ENCODE measurements at places on chromosomes 2 and 18. TPM values are rescaled to one million over a fixed set of nuclear protein-coding genes. Genes with fewer than 3 reads are reported as not detected.

GRCh38 chr2:105179469-105180372 is 61.8 kb upstream of the GPR45 start:
- DNase-seq = no peak

DNA sequence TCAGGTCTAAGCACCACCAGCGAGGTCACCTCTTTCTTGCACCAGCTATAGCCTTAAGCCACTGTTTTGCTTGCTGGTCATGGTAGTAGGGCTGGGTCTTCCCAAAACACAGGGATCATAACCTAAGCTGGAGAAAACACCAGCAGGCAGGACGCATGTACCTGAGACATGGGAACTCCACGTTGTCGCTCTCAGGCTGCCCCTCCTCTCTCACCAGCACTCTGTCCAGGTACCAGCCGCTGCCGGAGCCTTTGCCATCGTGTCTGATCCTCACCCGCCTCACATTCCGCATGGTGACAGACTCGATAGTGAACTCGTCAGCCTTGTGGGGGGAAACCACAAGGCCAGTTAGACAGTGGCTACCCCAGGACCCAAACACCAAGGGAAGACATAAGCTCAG is 79.5 kb downstream of the LOXHD1 start:
- DNase-seq = peak; percentile 4

DNA sequence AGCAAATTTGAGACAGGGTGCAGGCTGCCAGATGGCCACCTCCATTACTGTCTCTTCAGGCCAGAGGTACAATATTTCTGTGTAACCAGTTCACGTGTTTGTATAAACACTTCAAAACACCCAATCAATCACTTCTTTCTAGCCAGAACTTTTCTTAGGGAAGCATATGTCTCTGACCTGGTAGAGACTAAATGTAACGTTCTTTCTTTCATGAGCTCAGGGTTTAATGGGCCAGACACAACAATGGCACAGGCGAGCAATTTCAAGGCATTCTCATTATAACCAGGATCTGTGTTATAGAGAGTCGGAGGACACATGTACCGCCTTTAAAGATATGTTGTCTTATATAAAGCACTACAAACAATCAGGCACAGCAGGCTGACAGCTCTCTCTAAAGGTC is 1846.4 kb upstream of the PIK3C3 start:
- no peak for DNase-seq

GRCh38 chr2:118922254-118922653 is 19.7 kb upstream of the MARCO start:
- DNase-seq = no peak

DNA sequence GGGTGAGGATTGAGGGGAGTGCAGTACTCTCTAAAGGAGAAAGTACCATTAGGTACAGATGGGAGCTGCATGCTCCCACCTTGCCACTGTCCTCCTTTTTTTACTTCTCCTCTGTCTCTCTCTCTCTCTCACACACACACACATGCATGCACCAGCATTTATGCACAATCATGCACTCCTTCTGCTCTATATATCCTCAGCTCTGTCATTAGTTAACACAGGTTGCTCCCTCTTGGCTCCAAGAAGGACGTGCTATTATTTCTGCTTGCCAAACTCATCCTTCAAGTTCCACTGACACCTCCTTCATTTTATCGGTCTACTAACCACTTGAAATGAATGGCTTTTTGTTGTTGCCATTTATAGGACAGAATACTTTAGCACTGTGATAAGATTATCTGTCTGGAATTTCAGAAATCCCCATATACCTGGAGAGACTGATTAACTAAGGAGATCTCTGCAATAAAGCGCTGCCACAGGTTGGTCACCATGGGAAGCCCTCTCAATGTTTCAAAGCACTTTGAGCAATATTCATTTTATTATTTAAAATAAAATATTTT is 178.5 kb upstream of the TRIB2 start:
- DNase-seq = no peak

DNA sequence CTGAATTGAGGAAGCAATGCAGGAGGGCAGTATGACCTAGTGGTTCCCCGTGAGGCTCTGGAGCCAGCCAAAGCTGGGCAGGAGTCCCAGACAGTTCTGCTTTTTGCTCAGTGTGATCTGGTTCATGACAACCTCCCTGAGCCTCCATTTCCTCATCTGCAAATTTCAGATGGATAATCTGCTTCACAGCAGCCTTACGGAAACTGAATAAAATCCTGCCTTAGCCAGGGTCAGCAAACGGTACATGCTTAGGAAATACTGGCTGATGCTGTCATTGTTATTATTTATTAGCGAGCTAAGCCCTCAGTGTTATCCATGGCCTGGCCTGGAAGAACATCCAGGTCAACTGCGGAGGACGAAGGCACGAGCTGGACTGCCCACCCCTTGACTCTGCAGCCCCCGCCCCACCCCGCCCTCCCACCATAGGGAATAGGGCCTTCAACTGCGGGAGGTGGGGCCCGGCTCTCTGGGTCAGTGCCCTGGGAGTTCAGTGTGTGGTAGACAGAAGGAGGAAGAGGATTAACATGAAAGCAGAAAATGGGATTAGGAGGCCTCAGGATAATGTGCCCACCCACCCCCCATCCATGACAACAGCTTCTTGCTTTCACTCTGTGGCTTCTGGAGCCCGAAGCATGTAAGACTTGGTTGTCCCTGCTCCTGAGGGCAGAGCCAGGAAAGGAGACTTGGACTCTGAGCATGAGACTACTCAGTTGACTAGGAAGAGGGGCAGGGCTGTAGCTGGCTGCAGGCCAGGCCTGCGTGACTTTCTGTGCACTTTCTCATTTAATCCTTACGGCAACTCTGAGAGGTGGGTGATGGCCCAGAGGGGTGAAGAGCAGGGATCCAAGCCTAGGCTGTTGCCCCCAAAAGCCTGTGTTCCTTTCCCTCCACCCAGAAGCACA is 13.1 kb downstream of the PKDCC start:
- peak; percentile 48 for DNase-seq

DNA sequence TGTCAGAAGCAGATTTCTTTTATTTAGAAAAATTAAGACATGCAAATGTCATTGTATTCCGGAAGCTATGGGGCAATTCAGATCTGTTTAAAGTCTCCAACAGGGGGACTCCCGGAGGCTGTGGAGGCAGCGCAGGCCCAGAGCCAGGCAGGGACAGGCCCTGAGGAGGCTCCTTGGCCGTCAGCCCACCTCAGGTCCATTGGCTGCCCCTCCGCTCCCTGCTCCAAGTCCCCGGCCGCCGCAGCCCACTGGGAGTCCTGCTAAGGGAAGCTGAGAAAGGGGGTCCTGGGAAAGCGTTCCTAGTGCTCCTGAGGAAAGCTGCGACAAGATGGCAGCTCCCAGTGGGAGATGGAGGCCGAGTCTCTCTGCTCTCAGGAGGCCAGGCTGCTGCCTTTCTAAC is 20.0 kb upstream of the LYPD6 start:
- no peak for DNase-seq

DNA sequence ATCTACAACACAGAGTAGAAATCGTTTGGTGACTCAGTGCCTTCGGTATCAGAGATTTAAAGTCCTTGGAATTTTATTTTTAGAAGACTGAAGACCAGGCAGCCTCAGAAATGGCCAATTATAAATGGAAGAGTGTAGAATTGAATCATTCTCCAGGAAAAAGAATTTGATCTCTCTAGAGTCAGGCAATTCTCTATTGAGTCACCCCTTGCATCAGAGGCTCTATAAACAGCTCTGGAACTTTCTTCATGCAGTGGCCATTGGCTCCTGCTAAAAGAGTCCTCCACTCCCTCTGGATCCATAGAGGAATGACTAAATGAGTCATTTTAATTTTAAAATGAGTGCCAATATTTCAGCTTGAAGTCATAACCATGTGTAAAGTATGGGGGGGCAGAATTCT is 816.2 kb downstream of the TDRD15 start:
- no peak for DNase-seq

DNA sequence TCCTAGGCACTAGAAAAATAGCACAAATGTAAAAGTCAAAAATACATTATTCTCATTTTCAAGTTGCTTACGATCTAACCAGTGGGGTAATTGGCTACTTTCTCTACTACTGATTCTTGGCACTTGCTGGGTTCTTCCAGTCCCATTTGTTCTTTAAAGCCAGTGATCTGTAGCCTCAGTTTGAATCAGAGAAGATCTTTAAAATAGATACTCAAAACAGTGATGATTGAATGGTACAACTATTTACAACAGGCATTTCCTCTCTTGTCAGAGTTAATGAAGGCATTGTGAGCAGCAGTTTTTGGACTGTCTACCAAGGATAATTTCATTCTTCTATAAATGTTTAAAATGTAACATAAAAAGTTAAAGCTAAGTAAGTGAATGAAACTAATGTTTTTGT is 128.3 kb upstream of the FSIP2 start:
- DNase-seq = no peak

- no peak for DNase-seq
Measured at GRCh38 chr2:212667751-212668316, 129.2 kb upstream of the ERBB4 start.

- DNase-seq = no peak
Measured at GRCh38 chr2:39408351-39409136, 28.5 kb downstream of the MAP4K3 start.

GRCh38 chr18:51153659-51154371 is 43.7 kb downstream of the MEX3C start:
- DNase-seq = peak; percentile 74

GRCh38 chr18:179499-179898 is 21.1 kb downstream of the USP14 start:
- DNase-seq = no peak

- no peak for DNase-seq
Measured at GRCh38 chr2:229475778-229476177, 204.7 kb upstream of the PID1 start.

- DNase-seq = no peak
Measured at GRCh38 chr18:22446325-22446724, 28.6 kb upstream of the CTAGE1 start.

DNA sequence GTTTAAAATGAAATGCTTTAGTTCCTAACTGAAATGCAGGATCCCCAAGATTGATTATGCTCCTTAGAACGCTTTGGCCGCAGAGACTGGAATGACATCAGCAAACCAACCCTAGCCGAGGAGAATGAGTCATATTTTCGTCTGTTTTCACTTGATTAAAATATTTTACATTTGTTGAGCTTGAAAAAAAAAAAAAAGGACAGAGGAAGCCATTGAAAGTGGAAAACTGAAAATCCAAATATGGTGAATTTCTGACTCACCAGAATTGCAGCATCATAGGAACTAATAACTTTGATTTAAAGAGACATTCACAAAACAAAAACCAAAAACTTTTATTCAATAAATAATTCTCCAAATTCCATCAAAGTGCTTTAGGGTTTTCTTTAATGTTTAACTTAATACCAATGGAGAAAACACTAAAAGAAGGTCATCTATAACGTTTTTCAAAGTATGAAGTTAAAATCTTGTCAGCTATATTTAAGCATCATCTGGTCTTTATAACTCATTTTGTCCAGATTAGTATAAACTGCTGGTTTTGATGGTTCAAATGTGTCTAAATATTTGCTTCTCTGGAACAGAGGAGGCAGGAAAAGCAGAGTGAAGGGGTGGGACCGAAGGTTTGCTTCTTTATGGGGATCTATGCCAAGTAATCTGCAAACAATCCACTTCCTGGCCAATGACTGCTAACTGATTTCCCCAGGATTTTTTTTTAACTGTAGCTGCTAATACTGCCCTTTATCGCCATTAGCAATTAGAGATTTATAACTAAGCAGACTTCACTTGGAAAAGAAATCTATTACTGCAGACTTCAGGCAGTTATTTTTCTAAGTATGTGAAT is 30.9 kb upstream of the COL5A2 start:
- DNase-seq = peak; percentile 35

DNA sequence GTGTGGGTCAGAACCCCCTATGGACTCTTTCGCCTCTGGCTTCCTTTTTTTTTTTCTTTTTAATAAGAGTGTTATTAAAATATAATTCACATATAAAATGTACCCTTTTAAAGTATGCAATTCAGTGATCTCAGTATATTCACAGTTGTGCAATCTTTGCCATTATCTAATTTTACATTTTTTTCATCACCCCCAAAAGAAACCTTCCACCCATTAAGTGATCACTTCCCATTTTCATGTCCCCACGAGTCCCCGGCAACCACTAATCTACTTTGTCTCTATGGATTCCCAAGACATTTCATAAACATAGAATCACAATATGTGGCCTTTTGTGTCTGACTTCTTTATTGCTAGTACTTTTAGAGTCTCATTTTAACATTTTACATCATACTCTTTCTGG is 38.7 kb upstream of the ANXA4 start:
- DNase-seq = no peak

DNA sequence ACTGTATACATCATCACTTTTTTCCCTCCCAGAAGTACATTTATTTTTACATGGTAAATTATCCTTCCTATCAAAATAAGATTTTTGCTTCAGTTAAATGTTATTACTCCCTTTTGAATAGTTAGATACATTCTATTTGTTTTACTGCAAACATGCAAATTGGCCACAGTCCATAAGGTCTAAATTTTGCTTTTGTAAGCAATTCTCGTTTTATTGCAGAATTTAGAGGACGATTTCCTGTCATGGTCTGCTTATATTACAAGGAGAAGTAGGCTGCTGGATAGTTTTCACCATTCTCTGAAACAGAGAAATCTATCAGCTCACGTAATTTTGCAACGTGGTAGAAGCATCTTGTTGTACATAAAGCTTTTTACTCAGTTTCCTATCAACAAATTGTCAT is 1632.5 kb downstream of the LRP1B start:
- DNase-seq = no peak

- DNase-seq = peak; percentile 32
Measured at GRCh38 chr18:49999128-49999527, 185.8 kb upstream of the ACAA2 start.

DNA sequence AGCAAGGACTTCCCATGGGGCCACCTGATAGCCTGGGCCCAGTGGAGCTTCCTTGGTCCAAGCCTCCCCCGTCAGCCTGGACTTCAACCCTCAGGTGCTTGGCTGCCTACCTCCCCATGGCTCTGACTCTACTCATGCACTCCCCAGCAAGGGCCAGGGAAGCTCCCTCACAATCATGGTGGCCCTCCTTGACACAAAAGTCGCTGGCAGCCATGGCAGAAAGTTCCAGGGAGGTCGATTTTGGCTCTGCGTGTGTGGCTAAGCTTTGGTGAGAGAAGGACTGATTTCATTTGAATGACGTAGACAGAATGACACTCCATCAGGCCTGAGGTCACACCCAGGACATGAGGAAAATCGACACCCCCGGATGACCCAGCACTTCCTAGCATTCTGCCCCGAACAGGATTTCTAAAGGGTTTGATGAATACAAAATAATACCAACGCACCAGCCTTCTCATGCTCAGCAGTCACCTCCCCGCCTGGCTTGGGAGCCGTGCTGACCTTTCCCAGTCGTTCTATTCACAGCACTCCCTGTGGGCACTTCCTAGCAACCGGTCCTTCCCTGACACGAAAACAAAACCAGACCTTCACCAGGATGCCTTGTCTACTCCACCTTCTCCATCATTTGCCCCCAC is 52.7 kb downstream of the LBH start:
- DNase-seq = no peak

GRCh38 chr2:98588880-98589431 is 19.4 kb downstream of the COA5 start:
- no peak for DNase-seq

Gene OSBPL1A
- total RNA-seq = 26.4 TPM

Gene DSG1
- 1,949 TPM for total RNA-seq

Gene CNOT9
- 39.1 TPM for total RNA-seq

Gene DAPL1
- 242 TPM for total RNA-seq

Gene METAP1D
- total RNA-seq = 3.1 TPM

Gene LOXHD1
- 0.97 TPM for total RNA-seq

Gene OXER1
- 0.84 TPM for total RNA-seq

Gene LHCGR
- not detected for total RNA-seq

Gene REG1B
- total RNA-seq = not detected

Gene KIF3C
- total RNA-seq = 6.7 TPM

Gene VAMP5
- total RNA-seq = 14.3 TPM

Gene UGT1A7
- total RNA-seq = 0.21 TPM

Gene GALNT5
- total RNA-seq = 0.71 TPM

Gene ALK
- total RNA-seq = not detected

Gene CCDC141
- total RNA-seq = not detected

Gene SLC4A5
- 4.0 TPM for total RNA-seq

Gene TMEM17
- 8.6 TPM for total RNA-seq

All from lower leg skin (tissue), 4 donors.